ENCODE measurements at places on chromosomes 1 and 21.

GRCh38 chr1:65207317-65207716 is 59.3 kb downstream of the AK4 start:
- peak; percentile 10 for DNase-seq

GRCh38 chr1:211586538-211586937 is 7.6 kb upstream of the SLC30A1 start:
- no peak for DNase-seq

GRCh38 chr21:45584786-45585185 is 42.5 kb upstream of the SLC19A1 start:
- DNase-seq, result no peak

- DNase-seq, result no peak
These were observed 4.2 kb downstream of the GJA4 start for GRCh38 chr1:34796990-34797389.

DNA sequence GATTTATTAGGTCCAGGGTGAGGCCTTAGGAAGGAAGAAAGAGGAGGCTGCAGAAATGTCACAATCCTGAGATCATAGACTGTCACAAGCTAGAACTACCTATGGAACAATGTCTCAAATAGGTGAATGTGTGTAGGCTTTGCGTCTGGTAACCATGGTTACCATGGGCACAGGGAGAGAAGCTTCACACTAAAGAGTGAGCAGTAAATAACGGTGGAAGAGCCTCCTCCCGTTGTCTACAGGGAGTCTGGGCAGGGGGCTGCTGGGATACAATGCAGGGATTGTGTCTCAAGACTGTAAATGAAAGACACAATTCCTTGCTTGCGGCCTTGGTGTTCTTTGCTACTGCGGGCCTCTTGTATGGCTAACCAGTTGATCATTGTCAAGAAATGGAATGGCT is 28.2 kb upstream of the KCNJ6 start:
- no peak for DNase-seq

DNA sequence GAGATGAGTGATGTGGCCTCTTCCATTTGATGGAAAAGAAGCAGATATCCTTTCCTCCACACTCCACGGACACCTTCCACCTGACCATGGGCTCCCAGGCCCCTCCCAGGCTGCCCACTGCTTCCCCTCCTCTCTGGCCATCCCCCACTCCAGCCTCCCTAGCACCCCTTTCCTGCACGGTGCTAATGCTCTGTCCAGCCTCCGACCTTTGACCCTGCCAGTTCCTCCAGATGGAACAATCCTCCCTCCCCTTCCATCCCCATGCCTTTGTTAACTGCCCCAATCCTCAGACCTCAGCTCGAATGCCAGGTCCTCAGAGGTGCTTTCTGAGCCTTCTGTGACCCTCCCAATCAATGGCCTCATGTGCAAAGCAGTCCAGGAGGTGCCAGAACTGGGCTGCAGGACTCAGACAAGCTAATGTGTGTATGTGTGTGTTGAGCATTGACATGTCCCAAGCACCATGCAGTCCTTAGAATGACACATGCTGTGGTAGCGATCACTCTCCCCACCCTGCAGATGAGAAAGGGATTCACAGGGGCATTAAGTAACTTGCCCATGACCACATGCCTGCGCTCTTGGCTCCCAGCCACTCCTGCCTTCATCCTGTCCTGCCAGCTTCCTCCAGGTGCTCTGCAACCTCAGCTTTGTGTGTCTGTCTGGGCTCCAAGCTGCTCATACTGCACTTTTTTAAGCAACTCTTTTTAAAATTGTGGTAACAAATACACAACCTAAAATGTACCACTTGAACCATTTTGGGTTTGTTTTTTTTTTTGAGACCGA is 63.5 kb upstream of the EDN2 start:
- DNase-seq, result no peak

GRCh38 chr1:186409091-186409490 is 33.5 kb downstream of the ODR4 start:
- no peak for DNase-seq

DNA sequence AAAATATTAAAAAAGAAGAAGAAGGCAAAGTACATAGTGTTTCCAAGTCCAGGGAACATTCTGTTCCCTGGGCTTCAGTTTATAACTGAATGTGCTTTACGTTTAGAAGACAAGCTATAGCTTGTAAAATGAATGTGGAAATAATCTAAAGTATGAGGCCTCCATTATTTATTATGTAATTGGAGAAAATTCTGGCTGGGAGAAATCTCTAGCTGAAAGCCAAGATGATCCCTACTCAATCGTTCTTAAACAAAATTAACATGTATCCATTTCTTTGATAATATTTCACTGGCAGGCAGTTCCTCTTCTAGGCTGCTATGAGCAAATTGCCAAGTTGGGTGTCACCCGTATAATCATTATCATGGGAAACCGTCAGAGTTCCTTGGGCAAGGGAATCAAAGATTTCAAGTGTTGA is 52.2 kb upstream of the ETS2 start:
- no peak for DNase-seq

DNA sequence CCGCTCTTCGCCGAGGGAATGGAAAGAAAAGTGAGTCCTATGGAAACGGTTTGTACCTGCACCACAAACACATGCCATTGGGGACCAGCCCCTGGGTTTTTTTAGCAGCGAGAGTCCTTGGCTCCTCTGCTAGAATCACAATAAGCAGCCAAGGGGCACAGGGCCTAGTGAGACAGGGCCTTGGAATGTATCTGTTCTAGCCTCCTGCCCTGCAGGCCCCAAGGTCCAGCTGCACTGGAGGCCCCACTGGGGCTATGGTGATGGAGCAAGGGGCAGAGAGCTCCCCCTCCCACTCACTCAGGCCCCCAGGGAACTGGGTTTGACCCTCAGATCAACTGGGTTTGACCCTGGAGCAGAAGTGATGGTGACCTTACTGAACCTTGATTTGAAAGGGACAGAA is 14.4 kb downstream of the SHISA4 start:
- DNase-seq, result peak; percentile 58

GRCh38 chr1:223670458-223671159 is 5.1 kb upstream of the CAPN8 start:
- peak; percentile 50 for DNase-seq

DNA sequence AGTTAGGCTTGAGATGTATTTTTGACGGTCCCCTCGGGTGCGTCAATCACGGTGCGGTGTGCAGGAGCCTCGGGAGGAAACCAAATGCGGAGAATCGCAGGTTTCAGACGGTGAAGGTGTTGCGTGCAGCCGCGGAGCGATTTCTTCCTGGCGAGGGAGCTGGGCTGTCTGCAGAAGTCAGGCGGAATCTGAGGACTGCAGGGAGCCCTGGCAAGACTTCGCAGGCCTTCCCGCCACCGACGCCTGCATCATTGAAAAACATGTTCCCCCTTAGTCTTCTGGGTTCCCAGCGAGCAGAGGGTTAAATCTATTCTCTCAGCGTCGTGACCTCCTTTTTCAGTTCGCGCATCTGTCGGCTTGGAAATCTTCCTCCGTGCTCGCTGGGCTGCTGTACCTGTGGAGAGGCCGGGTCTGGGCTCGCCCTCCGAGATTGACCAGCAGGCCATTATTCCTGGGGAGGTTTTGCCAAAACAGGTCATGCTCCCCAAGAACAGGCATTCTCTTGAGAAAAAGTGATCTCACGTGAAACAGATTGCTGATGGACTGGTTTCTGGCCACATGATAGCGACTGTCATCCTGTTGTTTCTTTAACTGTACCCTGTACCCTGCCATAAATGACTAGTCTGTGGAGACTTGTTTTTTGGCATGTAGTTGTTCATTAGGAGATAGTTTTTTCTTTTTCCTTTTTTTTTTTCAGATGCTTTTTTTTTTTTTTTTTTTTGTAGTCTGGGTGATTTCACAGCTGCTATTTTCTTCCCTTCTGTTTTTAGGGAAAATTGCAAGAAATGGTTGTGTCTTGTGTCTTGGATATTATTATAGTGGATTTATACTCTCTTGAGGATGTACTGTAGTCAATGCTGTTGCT is 894 bp downstream of the EPB41 start:
- DNase-seq, result peak; percentile 57

GRCh38 chr21:28266061-28266460 is 726.6 kb downstream of the LTN1 start:
- DNase-seq, result no peak

DNA sequence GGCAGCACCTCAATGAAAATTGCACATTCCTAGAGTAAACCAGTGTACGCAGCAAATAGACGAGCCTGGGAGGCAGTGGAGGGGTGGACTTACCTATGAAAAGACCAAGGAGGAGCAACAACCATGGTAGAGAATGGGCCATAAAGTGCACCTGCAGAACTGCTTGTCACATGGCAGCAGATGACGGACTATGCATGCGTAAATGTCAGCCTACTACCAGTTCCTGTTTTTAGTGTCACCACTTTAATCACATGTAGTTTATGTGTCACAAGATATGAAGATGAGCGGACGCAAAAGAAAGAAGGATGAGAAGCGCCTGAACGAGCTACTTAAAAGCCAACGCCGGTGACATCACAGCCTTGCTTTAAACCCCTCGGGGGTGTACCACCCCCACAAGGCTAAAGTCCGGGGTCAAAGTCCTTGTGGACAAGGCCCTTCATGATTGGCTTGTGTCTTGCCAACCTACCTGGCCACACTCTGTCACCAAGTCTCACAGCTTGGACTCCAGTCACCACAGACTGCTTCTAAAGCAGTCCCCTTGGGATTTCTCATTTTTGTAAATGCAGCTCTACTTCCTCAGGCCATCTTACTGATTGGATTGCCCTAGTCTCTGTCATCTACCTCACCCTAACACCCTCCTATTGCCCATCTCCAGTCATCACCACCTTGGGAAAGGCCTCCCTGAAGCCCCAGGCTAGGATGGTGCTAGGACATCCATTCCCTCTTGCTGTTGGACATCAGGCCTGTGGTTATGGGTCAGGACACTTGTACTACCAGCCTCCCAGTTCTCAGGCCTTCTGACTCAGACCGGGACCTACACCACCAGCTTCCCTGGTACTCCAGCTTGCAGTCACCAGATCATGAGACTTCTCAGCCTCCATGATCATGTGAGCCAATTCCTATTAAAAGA is 6.0 kb upstream of the LY9 start:
- DNase-seq, result no peak

- DNase-seq, result no peak
These were observed 16.4 kb downstream of the RPS6KA1 start for GRCh38 chr1:26545969-26546323.

- DNase-seq, result peak; percentile 46
These were observed 1.1 kb upstream of the TMEM167B start for GRCh38 chr1:109089242-109090015.

DNA sequence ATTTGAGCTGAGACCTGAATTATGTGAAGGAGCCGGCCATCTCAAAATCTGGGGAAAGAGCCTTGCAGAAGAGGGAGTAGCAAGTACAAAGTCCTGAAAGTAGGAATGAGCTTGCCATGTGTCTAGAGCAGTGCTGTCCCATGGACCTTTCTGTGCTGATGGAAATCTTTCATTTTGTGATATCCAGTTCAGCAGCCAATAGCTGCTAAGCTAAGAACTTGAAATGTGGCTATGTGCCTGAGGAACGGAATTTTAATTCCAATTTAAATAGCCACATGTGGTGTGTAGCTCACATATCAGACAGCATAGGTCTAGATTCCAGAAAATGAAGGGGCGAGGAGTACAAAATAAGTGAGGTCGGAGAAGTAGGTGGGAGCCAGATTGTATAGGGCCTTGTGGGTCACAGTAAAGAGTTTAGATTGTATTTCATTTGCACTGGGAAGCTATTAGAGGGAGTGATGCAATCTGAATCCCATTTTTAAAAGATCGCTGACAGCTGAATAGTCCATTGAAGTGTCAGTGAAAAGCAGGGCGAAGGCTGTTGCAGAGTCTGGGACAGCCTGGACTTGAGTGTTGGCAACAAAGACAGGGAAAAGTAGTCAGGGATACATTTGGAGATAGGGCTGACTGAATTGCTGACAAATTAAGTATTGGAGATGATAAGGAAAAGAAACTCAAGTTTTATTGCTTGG is 80.3 kb downstream of the TMEM200B start:
- no peak for DNase-seq

DNA sequence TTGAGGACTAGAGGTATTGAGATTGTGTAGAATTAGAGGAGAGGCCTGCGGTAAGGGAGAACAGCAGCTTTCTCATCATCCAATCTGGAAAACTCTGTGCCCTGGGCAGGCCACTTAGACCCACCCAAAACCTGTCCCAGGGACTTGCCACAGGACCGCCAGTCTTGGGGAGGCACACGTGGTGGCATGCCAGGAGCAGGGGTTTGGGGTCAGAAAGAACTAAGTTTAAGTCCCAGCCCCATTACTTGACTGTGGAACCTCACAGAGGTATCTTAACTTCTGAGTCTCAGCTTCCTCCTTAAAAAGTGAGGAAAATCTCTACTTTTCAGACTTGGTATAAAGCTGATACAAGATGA is 356.6 kb downstream of the HHAT start:
- DNase-seq, result no peak

DNA sequence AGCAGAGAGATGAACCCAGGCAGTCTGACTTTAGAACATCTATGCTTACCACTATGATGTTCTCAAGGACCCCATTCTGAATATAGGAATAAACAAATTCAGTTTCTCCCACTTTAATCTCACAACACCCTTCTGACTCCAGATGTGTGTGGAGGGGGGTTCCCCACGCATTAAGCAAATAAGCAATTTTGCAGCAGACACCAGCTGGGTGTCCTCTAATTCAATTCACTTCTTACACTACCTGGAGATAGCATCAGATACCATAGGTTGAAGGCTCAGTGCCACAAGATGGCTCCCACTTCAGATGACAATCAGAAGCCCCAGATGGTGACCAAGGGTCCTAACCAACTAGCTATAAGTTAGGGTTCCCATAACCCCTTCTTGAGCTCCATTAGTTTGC is 30.3 kb upstream of the CEP350 start:
- no peak for DNase-seq

- no peak for DNase-seq
These were observed 35.8 kb downstream of the SLC30A7 start for GRCh38 chr1:100931716-100932115.

GRCh38 chr1:246275036-246275435 is 232.0 kb downstream of the SMYD3 start:
- DNase-seq, result no peak

- peak; percentile 39 for DNase-seq
These were observed 63.2 kb downstream of the PRDM2 start for GRCh38 chr1:13763222-13763621.

DNA sequence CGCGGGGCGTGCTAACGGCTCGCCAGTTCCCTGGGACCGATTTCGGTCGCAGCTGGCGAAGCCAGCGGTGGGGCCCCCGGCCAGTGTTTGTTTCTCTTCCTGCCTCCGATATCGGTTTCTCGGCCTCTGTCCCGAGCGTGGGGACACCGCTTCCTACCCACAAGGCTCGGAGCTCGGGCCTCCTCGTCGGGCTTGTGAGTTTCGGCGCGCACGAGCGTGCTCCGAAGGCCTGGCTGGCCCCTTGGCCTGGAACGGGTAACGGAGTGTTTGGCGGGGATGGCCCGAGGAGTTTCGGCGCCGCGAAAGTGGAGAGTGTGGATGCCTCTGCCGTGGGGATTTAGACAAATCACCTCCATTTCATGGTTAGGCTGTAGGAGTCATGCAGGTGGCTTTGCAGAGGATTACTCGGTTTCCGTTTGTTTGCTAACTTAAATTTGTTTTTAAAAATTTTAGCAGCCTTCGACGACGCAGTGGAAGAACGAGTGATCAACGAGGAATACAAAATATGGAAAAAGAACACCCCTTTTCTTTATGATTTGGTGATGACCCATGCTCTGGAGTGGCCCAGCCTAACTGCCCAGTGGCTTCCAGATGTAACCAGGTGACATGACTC is 559 bp downstream of the RBBP4 start:
- DNase-seq, result no peak

Data from fibroblast of skin of right quadriceps (primary cell).